Right lobe of liver (tissue), 6 donors: ENCODE measurements at places on chromosomes 13 and 19. TPM values are rescaled to one million over a fixed set of nuclear protein-coding genes. Genes with fewer than 3 reads are reported as not detected.

Gene OR10H4
- not detected for total RNA-seq

Gene RASGRP4
- 0.88 TPM for total RNA-seq

Gene ADAMTSL5
- 1.8 TPM for total RNA-seq

Gene METTL21C
- total RNA-seq: not detected

Gene CAPN12
- 45.3 TPM for total RNA-seq

Gene NUDT15
- 7.6 TPM for total RNA-seq

Gene SSBP4
- 23.9 TPM for total RNA-seq

Gene ZNF492
- not detected for total RNA-seq

Gene AKAP8L
- total RNA-seq: 27.4 TPM

Gene FCER2
- total RNA-seq: not detected

Gene CLC
- not detected for total RNA-seq

Gene KLK15
- total RNA-seq: not detected

Gene RNF225
- not detected for total RNA-seq

Gene IGSF23
- total RNA-seq: 7.8 TPM

Gene VSTM2B
- not detected for total RNA-seq

Gene CHST8
- not detected for total RNA-seq

Gene ZNF256
- total RNA-seq: 0.50 TPM

Gene FUT1
- 1.8 TPM for total RNA-seq

Gene KRTDAP
- total RNA-seq: not detected

Gene DZIP1
- total RNA-seq: 1.5 TPM
